Placental pericyte (primary cell): ENCODE measurements at places on chromosomes 5 and 9. TPM values are rescaled to one million over a fixed set of nuclear protein-coding genes. Genes with fewer than 3 reads are reported as not detected.

The LRRC19 gene
- not detected in 2 replicates for total RNA-seq

The PDCD1LG2 gene
- total RNA-seq = 16.0 and 49.5 TPM in 2 replicates

The SELENOP gene
- 4.7 and 10.9 TPM in 2 replicates for total RNA-seq

The PCDHB15 gene
- under 0.01 and 0.14 TPM in 2 replicates for total RNA-seq

The TOMM5 gene
- total RNA-seq = 55.8 and 115 TPM in 2 replicates

The TRIP13 gene
- total RNA-seq = 1.5 and 69.1 TPM in 2 replicates

The FOXD4 gene
- 0.14 and 0.22 TPM in 2 replicates for total RNA-seq

The PTPRD gene
- 3.1 and 4.6 TPM in 2 replicates for total RNA-seq

The DOK3 gene
- 2.2 and 4.2 TPM in 2 replicates for total RNA-seq

The FCN2 gene
- not detected in 2 replicates for total RNA-seq

The DDX4 gene
- not detected in 2 replicates for total RNA-seq

The PPIC gene
- 18.3 and 37.0 TPM in 2 replicates for total RNA-seq

The TPPP gene
- under 0.01 and 0.14 TPM in 2 replicates for total RNA-seq

The FOXD4L5 gene
- 0.14 TPM in 1 of 2 replicates, not detected in the other for total RNA-seq

The GARIN3 gene
- not detected in 2 replicates for total RNA-seq

The RBM27 gene
- 14.4 and 30.4 TPM in 2 replicates for total RNA-seq

The ADAMTS6 gene
- total RNA-seq = 49.2 and 141 TPM in 2 replicates

The GHR gene
- total RNA-seq = 0.22 and 0.86 TPM in 2 replicates

The PRDM9 gene
- total RNA-seq = not detected in 2 replicates

The SLC34A3 gene
- not detected in 2 replicates for total RNA-seq

The SHC3 gene
- 2.4 and 15.3 TPM in 2 replicates for total RNA-seq

The ANKRD31 gene
- total RNA-seq = under 0.01 TPM in 2 replicates

The PCDHB12 gene
- total RNA-seq = under 0.01 TPM in 1 of 2 replicates, not detected in the other

The PTGER4 gene
- total RNA-seq = 2.2 and 13.0 TPM in 2 replicates

The NRG2 gene
- 0.22 and 1.0 TPM in 2 replicates for total RNA-seq

The OBP2B gene
- total RNA-seq = not detected in 2 replicates

The IDNK gene
- total RNA-seq = 3.0 and 8.5 TPM in 2 replicates

The PDE8B gene
- total RNA-seq = under 0.01 and 0.14 TPM in 2 replicates

The MLANA gene
- total RNA-seq = not detected in 2 replicates

The SPATA9 gene
- total RNA-seq = 0.57 and 0.88 TPM in 2 replicates

The ZER1 gene
- total RNA-seq = 19.0 and 35.0 TPM in 2 replicates

The SIT1 gene
- total RNA-seq = not detected in 2 replicates

The EGFLAM gene
- 3.3 and 10.1 TPM in 2 replicates for total RNA-seq

The KIF4B gene
- total RNA-seq = 0.14 TPM in 1 of 2 replicates, not detected in the other

The NEUROG1 gene
- not detected in 2 replicates for total RNA-seq

The FOXE1 gene
- total RNA-seq = 0.14 and 0.22 TPM in 2 replicates

The NUTM2G gene
- total RNA-seq = not detected in 2 replicates

The IFNB1 gene
- not detected in 2 replicates for total RNA-seq

The TRMO gene
- 13.3 and 33.9 TPM in 2 replicates for total RNA-seq

The TAF1L gene
- total RNA-seq = under 0.01 TPM in 1 of 2 replicates, not detected in the other

The TCF7 gene
- 0.44 and 3.9 TPM in 2 replicates for total RNA-seq

The SH3RF2 gene
- total RNA-seq = 4.2 and 4.7 TPM in 2 replicates

The NOP16 gene
- 15.9 and 19.5 TPM in 2 replicates for total RNA-seq

The CCNJL gene
- 3.3 and 4.9 TPM in 2 replicates for total RNA-seq
